Stimulated activated CD8-positive, alpha-beta memory T cell treated with anti-CD3 and anti-CD28 coated beads, Interleukin-15, amount 100 ng/mL, for 1 hour (primary cell): ENCODE measurements at places on chromosomes 6 and 20.
A peak's percentile ranks its signal among the peaks of the same experiment; 100 is the strongest.

GRCh38 chr6:106112433-106112832 is 26.3 kb downstream of the PRDM1 start:
- DNase-seq: no peak

DNA sequence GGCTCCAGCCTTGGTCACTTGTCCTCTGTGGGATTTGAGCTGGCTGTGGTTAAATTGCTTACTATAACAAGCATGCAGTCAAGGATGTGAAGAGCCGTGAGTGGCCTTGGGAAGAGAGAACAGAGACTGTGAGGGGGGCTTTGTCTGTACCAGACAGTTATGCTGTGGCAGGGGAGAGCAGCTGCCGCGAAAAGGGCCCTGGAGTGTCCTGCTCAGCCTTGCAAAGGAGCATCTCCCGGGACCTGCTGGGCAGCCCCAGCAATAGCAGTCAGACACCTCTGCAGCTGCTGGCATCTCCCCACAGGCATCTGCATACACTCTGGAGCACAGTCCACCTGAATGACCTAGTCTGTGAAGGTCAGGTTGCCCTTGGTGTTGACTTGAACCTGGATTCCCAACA is 6.3 kb downstream of the EBF4 start:
- DNase-seq: no peak

GRCh38 chr20:20369250-20370093 is 1.6 kb downstream of the INSM1 start:
- DNase-seq: no peak

- no peak for DNase-seq
These were observed 244.7 kb downstream of the CDKAL1 start for GRCh38 chr6:20778912-20779311.

DNA sequence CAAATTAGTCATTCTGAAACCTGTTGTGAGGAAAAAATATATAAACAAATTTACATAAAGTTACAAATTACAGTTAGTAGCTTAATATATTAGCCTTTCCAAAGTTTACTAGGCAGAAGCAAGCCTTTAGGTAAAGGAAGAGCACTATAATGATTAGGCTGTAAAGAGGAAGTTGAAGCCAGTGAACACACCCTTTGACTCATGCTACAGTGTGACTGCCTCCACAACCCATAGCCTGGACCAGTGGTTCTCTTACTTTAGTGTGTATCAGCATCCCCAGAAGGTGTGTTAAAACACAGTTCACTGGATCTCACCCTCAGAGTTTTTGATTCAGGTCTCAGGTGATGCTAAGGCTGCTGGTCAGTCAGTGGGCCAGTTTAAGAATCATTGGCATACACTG is 91.4 kb upstream of the DEFB112 start:
- no peak for DNase-seq

DNA sequence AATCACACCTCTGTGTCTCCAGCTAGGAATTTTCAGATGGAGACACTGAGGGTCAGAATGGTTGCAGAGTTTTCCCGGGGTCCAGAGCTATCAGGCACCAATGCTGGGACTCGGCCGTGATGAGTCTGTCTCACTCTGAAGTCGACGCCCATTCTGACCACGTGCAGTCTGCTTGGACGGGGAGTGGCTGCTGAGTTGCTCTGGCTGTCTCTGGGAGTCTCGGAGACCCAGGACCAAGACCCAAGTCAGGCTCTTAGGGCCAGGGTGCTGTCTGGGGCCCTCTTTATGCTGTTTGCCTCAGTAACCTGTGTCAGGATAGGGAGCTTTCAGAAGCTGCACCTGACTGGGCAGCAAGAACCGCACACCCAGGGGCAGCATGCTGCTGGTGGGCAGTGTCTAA is 4.6 kb downstream of the IP6K3 start:
- no peak for DNase-seq

DNA sequence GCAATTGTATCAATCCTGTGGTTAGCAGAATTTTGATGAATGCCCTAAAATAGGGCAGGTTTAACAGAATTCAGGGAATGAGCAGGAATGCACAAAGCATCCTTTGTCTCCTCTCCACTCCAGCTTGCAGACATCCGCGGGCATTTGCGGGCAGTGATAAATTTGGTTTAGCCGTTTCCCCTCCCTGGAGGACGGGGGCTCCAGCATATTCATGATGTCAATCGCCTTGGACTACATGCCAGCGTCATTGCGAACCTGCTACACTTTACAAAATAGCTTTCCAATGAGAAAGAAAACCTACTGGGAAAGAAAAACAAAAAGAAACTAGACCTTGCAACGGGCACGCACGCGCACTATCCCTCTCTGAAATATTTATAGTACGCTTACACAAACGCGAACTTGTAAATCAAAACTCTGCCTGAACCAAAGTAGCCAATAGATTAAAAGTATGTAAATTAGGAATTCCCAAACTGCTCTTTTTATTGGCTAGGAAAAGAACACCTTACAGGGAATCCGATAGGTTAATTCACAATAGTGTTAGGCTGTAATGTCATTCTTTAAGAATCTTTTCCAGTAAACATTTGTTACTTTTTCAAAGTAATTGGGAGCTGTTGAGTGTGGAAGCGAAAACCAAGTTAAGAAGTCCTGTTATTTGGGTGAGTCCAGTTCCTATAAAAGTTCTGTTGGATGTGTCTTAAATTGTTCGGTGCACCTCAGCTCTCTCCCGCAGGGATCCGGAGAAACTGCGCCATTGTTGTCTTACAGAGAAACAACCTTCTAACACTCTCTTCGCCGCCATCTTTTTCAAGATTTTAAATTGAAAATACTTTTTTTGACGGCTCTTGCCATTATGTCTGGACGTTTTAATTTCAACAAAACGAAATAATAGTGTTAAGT is 136.7 kb downstream of the HFE start:
- no peak for DNase-seq

- no peak for DNase-seq
These were observed 1.8 kb upstream of the TTLL2 start for GRCh38 chr6:167323111-167323510.

- DNase-seq: no peak
These were observed 119.1 kb downstream of the CHD6 start for GRCh38 chr20:41499064-41499463.

- peak; percentile 9 for DNase-seq
These were observed 60.2 kb upstream of the RALY start for GRCh38 chr20:33933469-33933909.

DNA sequence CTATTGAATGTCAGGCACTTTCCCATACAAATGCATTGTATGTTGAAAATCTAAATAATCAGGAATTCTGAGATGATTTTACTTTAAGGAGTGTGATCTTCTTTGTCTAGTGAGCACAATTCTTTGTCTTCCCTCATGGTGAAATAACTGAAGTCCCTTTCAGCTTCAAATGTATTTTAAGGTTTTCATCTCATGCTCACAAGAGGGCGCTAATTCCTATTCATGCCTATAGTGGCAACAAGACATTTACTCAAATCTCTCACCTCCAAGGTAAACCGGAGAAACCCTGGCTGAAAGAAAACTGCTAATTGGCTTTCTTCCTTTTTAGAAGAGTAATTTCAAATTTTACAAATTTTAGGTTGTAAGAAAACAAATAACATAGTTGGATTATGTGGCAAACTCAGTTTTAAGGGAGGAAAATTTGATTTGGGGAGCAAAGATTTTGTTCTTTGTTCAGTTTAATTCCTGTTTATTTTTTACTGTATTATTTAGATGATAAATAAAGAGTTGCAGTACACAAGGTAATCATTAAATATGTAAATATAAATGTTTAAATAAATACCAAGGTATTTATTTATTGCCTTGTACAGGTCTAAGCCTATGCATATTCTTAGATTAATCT is 69.1 kb downstream of the SLC35F1 start:
- DNase-seq: no peak

- DNase-seq: no peak
These were observed 36.3 kb upstream of the GATA5 start for GRCh38 chr20:62511915-62512610.

GRCh38 chr6:114121913-114122662 is 151.1 kb upstream of the HDAC2 start:
- no peak for DNase-seq

DNA sequence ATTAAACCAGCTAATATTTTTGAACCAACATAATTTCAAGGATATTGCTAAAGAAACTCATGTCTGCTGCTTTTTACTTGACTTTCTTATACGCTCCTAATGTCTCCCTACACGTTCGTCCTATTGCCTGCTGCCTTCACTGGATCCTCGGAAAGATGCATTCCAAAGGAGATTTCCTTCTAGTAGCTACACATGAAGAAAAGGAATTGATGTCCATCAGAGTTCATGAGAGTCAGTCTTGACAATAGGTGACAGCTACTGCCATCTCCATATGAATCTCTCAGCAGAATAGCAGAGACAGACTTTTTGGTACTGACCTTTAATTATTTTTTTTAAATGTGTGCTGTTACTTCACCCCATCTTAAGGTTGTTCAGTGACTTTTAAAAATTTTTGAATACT is 24.2 kb upstream of the COL9A1 start:
- DNase-seq: no peak

DNA sequence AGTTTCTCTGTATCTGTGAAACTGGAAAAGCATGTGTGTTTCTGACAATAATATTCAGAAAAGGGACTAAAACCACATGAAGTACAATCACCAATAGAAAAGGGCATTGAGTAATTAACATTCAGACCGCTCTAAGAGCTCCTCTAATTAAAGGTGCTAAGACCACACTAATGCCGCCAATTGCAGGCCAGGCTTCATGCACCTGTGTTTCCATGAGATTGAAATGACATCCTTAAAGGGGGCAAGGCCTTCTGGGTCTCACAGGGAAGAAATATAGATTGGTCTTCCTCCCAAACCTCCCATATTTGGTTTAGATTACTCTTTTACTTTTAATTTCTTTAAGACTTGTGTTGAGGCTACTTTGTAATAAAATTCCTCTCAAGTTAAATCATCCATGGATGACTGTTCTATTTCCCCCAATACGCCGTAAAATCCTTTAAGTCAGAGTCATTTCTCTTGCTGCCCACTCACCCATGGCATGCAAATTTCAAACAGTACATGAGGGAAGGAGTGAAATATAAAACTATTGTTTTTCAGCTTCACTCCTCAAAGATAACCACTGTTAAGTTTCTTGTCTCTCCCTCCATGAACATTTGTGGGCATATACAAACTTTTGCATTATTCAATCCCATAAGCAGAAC is 110.6 kb downstream of the UBE3D start:
- DNase-seq: no peak

- DNase-seq: no peak
These were observed 161.4 kb downstream of the TMEM242 start for GRCh38 chr6:157161912-157162311.
